ENCODE measurements at places on chromosomes 6 and 20.

- no peak for DNase-seq
Measured at GRCh38 chr6:7311176-7311575, 1.8 kb downstream of the SSR1 start.

DNA sequence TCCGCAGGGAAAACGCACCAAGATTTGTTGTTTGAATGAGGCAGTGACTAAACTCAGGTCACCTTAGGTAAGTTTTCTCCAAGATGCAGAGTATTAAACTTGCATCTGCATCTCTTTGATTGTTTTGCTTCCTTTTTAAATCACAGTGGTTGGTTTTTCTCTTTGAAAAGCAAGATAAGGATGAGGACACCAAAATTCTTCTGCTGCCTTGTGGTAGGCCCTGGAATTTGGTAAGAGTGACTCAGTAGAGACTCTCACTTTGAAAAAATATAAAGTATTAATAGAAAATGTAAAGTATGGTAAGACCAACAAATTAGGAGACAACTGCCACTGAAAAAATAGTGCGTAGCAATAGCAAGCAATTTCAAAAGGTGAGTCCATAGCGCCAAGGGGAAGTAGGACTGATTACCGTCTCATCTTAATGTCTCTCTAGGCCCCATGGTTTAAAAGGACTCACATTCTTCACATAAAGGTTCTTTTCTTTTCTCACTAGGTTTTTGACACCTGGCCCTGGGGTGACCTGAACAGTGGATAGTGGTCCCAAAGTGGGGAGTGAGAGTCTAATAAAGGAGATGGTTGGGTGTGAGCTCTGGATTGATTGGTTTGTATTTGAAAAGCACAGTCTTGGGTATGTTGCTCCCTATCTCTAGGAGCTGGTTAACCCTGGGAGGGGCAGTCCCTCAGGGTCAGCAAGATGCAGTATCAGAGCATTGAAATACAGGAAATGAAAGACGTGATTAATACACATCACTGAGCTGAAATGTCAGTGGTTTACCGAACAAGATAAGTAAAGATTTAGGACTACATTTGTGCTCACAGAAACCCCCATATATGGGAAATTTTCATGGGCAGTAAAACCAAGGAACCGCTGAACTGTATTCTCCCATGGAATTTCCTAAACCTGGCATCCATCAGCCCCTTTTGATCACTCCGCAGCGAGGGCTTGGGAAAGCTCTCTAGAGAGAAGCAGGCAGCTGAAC is 221.2 kb downstream of the SLC24A3 start:
- no peak for DNase-seq

DNA sequence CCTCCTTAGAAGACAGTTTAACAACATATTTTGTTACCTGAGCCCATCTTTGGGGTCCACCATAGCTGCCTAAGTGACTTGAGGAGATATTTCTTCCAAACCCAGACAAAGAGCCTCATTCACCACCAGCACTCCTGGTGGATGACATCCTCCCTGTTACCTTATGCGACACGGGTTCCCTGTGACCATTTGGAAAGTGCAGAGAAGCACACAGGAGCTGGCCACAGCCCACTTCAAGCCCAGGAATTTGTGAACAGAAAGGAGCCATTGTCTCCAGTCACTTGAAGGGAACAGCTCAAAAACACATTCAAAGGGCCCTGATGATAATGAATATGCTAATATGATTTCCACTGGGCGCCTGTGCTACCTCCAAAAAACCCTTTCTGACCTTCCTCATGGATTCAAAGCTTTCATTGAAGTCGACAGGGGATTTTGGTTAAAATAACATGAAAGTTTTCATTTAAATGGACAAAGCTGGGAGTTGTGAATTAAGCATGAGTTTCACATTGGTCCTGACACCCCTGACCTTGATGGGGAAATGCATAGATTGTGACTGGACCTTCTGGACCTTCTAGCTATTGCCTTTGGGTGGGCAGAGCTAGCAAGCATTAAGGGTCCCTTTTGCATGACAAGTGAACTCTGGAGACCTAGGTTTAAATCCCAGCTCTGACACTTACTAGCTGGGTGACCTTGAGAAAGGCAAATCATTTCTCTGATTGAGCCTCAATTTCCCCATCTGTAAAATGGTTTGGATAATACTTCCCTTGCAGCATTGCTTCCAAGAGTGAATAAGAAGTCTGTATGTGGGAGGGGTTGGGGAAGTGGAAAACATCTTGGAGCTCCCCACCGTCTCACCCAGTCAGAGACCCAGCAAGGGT is 83.3 kb upstream of the SIRPA start:
- DNase-seq: no peak

DNA sequence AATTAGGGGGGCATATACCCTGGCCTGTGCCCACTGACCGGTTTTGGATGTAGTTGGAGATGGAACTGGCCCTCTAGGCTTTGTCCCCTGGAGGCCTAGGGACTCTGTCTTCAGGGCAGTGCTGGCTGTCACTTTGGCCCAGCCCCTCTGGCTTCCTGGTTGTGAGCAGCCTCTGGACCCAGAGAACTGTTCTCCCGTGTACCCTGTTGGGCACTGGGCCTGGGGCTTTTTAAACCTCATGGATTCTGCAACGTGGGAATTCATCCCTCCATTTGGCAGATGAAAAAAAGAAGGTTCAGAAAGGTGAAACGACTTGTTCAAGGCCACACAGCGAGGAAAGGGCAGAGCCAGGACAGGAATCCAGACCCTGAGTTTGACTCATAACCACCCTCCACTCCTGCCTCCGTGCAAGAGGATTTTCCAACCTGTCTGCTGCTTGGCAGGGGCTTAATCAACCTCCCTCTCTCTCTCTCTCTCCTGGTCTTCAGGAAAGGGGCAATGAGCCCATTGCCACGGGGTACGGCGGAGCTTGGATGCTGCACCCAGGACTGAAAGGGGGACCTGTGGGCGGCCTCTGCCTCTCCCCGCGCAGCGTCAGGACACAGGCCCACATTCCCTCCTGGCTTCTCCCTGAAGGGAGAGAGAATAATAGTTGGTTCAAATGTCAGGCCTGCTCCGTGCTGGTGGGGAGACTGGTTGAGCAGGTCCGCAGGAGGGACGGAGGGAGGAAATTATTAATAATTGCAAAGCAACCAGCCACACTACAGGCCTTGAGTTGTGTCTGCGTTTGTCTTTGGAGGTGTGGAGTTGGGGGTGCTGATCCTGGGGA is 56.0 kb downstream of the CEBPB start:
- no peak for DNase-seq

DNA sequence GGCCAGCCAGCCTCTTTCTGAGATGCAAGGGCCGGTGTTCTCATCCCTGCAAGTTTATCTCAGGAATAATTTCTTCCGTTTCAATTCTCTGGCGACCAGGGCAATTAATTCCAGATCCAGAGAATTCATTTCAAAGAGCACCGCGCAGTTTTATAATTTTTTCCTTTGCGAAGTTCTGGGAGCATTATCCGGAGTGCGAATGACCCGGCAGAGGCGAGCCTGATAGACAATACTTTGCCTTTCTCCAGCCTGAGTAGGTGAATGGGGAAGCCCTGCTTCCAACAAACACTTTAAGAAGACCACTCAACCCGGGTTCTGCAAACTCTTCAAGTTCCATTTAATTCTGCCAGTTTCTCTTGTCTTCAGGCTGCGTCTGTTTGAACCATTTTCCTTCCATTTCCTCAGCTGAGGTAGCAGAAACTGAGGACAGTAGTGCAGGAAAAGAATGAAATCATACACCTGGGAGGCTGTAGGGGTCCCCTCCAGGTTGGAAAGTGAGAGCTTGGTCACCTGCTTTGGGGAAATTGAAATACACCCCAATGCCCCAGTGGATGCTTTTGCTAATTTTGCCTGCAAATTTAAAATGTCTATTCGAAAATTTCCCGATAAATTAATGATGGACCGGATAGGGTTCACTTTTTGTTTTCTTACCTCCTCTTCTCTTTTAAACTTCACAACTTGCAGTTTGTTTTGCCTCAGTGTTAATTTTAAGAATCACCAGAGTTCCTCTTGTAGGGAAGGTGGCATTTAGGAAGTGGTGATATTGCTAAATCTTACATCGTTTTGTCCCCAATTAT is 1.1 kb downstream of the VGLL2 start:
- DNase-seq: no peak

- DNase-seq: no peak
Measured at GRCh38 chr20:61765081-61765870, 300.4 kb downstream of the TAF4 start.

DNA sequence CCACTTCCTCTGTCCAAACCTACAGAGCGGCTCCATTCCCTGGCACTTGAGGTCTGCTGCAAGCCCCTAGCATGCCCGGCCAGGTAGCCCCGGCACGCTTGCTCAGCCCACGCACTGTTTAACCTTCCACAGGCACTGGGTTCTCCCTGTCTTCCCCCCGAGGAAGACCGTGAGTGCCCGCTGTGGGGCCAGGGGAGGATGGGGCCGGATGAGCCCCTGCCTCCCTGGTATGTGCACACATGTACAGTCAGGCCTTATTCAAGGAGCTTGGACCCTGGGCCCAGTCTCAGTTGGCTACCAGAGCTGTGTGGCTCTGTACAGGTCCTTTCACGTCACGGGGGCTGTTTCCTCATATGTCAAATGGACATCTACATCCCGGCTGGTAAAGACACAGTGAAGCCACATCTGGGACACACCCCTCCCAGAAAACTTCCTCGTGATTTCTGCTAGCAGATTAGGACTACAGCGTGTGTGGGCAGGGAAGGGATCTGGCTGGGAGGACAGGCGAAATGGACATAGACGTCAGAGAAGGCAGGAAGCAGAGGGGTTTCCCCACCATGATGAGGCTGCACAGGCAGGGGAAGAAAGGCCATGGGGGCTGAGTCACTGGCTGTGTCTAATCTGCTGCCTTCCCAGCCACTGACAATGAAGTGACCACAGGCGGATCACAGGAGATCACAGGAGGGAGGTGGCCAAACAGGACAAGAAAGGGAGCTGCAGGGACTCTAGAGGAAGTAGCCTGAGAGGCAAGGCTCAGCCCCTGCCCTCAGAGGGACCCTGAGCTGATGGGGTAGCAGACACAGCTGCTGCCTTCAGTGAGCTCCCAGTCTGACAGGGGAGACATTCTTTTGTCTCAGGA is 62.9 kb downstream of the MRPL14 start:
- DNase-seq: no peak

- DNase-seq: no peak
Measured at GRCh38 chr6:57209030-57209429, 13.1 kb downstream of the RAB23 start.

GRCh38 chr6:167113935-167114910 is 8.7 kb upstream of the CCR6 start:
- DNase-seq: peak; percentile 50

GRCh38 chr6:158843751-158844683 is 24.8 kb upstream of the EZR start:
- no peak for DNase-seq

GRCh38 chr6:16762550-16763477 is 1.6 kb upstream of the ATXN1 start:
- DNase-seq: peak; percentile 64

- DNase-seq: no peak
Measured at GRCh38 chr20:25053255-25054031, 4.5 kb downstream of the ACSS1 start.

DNA sequence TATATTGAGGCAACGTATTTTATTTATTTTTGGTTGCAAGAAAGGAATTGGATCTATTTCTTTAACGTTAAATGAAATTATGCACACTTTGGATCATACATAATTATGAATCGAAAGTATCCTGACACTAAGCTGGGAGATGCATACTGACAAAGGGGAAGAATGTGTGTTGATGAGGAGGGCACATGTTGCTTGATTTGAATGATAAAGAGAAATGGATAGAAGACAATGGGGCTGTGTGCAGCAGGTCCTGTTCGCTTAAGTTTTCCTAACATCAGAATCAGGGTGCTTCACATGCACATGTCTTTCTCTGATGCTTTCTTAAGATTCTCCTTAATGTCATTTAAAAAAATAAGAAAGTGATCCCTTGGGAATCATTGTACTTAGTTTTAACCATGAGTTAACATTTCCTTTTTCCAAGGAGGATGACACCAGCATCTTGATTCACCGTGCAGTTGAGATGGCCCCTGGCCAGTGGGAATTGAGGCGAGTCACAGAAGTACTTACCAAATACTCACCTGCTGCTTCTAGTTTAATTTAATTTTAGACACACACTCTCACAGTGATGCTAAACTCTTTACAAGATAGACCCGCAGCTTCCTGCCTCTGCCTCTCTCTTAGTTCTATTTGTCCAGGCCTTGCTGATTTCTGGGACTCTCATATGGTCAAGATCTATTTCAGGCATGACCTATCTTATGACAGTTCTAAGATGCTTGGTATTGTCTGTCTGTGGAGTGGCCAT is 116.5 kb downstream of the CLIC5 start:
- DNase-seq: no peak

- DNase-seq: no peak
Measured at GRCh38 chr6:85498596-85499258, 48.8 kb downstream of the NT5E start.

DNA sequence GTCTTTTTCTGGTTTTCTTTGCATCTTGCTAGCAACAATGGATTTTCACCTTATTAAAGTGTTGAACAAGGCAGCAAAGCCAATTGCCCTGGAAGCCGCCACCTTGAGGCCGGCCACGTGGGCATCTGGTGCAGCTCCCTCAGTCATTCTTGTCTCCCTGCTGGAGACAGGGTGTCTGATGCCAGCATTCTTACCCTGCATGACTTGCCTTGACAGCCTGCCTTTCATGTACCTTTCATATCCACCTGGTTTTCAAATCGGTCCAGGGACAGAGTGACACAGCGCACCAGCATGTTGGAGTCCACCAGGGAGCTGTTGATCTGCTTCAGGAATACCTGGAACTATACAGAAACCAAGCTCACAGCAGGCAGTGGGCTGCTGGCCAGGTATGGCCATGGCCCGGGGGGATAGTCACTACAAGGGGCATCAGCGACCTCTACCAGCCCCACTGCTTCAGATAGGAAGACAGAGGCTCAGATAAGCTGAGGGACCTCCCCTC is 49.8 kb downstream of the MYH7B start:
- no peak for DNase-seq

- DNase-seq: no peak
Measured at GRCh38 chr6:163459007-163459406, 44.5 kb downstream of the QKI start.

GRCh38 chr6:54784011-54784410 is 62.6 kb upstream of the FAM83B start:
- DNase-seq: no peak

DNA sequence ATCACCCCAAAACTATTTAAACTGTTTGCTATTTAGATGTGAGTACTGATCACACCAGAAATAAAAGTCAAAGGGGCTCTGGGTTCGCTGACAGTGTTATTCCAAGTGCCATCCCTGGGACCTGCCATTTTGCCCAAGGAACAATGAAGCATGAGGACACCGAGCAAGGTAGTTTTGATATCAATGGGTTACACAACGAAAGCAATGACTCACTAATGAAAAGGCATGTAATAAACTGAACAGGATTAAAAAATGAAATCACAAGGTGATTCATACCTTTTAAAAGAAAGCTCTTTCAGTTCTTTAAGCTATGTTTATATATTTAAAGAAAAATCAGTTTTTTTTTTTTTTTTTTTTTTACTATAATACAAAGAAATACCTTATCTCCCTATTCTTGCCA is 102.0 kb downstream of the HS3ST5 start:
- DNase-seq: no peak

GRCh38 chr6:40630051-40630450 is 42.9 kb upstream of the LRFN2 start:
- DNase-seq: no peak

- no peak for DNase-seq
Measured at GRCh38 chr6:22448291-22448711, 121.1 kb upstream of the HDGFL1 start.
